Hepatic stellate cell (primary cell): ENCODE measurements at places on chromosomes 7 and 10.

DNA sequence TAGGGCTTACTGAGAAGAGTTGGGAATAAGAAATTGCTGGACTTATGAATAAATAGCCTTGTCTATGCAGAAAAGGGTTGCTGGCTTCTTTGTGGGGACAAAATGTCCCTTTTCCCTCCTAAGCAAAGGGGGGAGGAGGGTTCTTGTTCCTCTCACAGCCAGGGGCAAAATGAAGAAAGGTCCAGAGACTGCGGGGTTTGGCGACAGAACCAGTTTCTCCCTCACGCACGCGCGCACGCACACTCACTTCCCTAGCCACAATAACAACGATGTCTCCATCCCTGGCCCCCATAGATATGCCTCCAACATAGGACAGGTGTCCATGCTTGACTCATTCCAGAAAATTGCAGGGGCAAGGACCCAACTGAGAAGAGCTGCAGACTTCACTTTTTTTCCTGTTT lies 3.3 kb downstream of the ZMIZ1 start:
- no peak for DNase-seq

DNA sequence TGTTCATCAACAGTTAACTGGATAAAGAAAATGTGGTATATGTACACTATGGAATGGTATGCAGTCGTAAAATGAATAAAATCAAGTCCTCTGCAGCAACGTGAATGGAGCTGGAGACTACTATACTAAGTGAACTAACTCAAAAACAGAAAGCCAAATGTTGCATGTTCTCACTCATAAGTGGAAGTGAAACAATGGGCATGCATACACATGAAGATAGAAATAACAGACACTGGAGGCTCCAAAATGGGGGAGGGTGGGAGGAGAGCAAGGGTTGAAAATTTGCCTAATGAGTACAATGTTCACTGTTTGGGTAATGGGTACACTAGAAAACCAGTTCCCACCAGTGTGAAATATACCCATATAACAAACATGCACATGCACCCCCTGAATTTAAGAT lies 179.5 kb downstream of the ZWINT start:
- DNase-seq, result no peak

DNA sequence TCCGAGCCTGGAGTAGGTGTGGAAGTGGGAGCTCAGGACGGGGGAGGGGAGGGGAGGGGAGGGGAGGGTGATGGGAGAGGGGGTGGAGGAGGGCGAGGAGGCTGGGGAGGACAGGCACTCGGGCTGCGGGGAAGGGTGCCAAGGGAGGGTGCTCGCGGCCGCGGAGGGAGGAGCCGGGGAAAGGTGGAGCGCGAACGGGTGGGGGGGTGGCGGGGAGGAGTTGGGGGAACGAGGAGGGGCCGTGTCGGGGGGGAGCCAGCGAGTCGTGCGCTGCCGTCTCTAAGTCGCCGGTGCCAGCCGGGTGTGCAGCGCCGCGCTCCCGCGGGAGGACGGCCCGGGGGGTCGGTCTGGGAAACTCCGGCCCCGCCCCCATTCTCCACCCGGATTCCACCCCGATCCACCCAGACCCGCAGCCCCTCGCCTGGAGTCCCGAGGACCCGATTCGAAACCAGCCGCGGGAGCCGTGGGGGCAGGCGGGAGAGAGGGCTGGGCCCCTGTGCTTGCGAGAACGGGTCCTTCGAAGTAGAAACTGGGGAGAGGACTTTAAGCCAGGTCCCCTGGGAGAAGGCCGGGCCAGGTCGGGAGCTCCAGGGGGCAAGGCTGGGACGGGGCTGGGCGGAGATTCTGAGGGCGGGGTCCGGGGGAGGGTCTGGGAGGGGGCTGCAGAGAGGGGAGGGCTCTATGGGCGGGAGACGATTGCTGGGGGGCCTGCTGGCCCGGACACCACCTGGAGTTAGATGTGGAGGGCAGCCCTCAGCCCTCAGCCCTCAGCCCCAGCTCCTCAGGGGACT lies at the start of gene ZNF467:
ZNF467 (minus strand) TSS at position 143 of the 791 bp plus-strand sequence. CDS start 2,556 bp downstream, outside the sequence.
- no peak for DNase-seq

DNA sequence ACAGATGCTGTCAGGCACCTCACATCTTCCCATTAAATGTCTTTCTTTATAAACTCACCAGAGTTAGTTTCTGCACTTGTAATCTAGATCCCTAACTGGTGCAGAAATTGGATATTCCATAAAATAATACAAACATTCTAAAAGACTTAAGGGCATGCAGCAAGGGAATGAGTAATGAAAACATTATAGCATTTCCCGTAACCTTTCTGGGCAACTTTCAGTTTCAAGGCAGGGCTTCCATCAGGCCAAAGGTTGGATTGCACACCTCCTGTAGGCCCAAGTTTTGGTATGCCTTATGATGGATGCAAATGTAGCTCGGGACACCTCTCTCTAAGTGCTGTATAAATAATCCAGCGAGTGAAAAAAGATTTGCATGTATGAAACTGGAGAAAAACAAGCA lies 129.9 kb upstream of the LYZL2 start:
- DNase-seq, result no peak

DNA sequence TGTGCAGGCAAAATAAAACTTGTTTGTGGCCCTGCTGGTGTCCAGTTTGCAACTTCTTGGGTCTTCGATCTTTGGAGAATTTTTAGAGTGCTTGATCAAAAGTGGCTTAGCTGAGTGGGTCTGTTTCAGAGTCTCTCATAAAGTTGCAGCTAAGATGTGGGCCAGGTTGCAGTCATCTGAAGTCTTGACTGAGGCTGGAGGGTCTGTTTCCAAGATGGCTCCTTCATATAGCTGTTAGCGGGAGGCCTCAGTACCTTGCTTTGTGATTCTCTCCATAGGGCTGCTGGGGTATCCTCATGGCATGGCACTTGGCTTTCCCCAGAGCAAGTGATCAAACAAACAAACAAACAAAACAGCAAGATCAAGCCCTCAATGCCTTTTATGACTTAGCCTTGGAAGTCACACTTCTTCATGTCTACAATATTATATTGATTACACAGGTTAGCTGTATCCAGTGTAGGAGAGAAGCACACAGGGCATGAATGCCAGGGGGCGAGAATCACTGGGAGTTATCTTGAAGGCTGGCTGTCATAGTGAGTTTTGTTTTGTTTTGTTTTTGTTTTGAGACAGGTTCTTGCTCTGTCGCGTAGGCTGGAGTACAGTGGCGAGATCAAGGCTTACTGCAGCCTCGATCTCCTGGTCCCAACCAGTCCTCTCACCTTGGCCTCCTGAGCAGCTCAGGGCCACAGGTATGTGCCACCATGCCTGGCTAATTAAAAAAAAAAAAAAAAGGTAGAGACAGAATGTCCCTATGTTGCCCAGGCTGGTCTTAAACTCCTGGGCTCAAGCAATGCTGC lies 10.2 kb downstream of the CYP26A1 start:
- no peak for DNase-seq

GRCh38 chr10:51117794-51118193 lies 43.5 kb downstream of the PRKG1 start:
- DNase-seq, result peak; percentile 5

DNA sequence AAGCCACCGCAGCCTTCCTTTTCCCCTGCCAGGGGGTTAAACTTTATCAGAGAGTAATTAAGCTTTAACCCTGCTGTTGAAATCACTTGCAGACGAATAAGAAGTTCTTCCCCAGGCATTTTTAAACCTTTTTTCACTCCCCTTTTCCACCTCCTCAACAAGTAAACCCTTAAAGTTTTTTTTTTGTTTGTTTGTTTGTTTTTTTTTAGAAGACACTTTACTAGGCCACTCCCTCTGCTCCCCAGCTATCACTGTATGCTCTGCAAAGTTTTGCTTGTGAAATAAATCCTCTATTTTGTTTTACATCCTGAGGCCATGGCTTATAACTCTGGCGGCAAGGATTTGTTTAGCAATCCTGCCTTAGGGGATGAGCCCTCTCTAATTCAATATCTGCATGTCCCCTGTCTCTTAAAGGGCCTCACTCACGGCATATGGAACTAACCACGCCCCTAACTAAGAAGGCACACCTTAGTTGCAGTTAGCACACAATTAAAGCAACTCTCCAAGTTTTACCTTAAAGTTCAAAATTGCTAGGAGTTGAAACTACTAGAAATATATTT lies 1354.7 kb upstream of the LRRTM3 start:
- DNase-seq, result no peak

DNA sequence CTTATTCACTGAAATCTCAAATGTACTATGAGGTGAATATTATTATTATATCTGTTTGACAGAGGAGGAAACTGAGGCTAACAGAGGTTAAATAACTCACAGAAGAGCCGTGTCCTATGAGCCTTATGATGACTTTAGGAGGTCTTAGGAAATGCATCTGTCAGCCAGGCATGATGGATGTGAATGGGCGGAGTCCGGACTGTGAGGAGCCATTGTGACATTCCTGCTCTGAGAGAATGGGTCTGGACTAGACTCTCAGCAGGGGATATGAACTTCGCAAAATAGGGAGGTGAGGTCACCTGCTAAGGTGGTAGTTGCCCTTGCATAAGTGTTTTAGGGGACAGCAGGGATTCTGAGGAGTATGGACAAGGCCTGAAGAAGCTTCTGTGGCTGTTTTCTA lies 153.6 kb downstream of the TMEM178B start:
- DNase-seq, result no peak

DNA sequence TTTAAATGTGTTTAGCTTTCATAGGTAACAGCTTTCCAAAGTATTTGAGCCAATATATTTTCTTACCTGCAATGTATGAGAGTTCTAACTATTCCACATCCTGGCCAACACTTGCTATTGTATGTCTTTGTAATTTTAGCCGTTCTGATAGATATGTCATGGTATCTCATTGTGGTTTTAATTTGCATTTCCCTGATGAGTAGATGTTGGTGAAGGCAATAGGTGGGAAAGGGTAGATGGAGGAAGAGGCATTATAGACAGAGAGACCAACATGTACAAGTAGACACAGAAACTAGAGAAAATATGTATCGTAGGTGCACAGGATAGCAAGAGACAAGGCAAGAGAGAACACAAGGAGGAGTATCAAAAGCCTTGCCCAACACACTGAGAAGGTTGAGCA lies 54.8 kb upstream of the CCDC71L start:
- no peak for DNase-seq

DNA sequence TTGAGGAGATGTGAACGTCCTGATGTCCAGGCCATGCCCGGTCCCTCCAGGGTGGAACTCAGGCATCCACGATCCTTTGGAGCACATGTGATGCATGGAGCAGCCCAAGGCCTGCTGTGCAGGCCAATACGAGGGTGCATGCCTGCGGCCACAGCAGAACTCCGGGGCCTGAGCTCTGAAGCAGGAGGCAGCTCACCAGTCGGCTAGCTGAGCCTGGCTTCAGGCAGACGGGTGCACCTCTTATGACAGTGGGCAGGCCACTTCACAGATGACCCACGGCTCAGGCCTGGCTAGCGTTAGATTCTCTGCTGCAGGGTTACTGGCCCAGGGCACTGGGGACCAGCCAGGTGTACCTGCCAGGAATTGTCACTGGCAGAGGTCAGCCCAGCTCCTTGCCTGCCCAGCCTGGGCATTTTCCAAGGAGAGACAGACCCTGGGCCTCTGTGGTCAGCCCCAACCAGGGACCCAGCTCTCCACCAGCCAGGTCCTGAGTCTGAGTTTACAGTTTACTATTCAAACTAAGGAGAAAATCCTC lies 29.6 kb upstream of the INPP5A start:
- DNase-seq, result no peak

DNA sequence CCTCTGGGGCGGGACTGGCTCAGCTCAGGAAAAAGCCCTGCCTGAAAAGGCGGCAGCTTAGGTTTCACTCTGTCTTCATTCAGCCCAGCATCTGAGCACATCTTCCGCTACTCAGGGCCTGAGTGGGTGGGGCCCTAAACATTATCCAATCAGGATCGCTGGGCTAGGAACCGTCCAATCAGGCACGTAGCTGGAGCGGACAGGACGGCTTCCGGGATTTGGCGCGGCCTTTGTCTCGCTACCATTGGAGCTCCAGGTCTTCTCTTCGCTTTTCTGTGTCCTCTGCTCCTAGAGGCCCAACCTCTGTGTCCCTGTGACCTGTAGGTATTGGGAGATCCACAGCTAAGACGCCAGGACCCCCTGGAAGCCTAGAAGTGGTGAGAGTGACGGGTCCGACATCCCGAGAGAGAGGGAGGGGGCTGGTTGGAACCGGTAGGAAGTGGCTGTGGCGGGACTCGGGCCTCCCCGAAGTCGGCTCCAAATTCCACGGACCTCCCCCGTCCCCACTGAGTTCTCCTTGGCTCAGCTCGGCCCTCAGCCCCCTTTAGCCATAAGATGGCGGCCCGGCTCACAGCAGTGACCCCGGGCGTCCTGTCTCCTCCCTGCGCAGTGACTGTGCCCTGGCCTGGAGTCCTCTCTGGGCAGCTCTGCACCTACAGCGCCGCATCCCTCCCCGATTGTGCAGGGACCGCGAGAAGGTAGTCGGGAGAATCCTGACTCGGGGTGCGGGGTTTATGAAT lies 99.1 kb downstream of the ZNF680 start:
- DNase-seq, result no peak

GRCh38 chr10:3889961-3890522 lies 105.0 kb upstream of the KLF6 start:
- peak; percentile 36 for DNase-seq

- DNase-seq, result peak; percentile 21
These were observed 1.9 kb upstream of the SGMS1 start for GRCh38 chr10:50625649-50626132.

DNA sequence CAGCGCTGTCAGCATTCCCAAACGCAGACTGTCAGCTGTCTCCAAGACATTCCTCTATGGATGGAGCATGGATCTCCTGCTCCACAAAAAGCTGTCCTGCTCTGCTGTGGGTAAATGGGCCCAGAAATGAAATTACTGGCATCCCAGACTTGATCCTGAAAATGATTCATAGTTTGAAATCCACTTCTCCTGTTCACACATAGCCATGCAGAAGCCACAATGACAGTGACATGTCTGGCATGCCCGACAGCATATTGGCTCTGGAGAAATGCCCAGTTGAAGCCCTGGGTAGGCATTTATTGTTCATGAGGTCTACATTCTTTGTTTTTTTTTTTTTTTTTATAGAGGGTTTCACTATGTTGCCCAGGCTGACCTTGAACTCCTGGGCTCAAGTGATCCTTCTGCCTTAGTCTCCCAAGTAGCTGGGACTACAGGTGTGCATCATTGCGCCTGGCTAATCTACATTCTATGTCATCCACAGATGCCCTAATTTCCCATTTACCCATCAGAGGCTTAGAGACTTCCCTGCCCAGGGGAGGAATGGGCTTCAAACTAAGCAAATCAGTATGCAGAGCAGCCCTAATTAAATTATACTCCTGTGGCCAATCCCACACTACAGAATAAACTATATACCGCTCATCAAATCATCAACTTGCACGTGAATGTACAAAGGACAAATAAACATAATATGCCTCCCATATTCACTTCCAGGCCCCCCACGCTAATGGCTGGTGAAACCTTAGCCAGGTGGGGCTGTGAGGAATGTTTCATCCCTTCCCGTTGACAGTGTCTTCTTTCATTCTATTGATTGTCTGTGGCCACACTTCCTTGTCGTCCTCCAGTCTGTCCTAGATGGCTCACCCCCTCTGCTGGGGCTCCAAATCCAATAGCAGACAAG lies 61.8 kb upstream of the EEPD1 start:
- DNase-seq, result no peak

GRCh38 chr7:51665045-51665780 lies 348.6 kb upstream of the COBL start:
- DNase-seq, result no peak
